GM23248 (cell line): ENCODE measurements at places on chromosomes 1 and 21.
A peak's percentile ranks its signal among the peaks of the same experiment; 100 is the strongest.

- DNase-seq, result peak; percentile 66
Measured at GRCh38 chr1:25544819-25545218, 1.4 kb downstream of the LDLRAP1 start.

DNA sequence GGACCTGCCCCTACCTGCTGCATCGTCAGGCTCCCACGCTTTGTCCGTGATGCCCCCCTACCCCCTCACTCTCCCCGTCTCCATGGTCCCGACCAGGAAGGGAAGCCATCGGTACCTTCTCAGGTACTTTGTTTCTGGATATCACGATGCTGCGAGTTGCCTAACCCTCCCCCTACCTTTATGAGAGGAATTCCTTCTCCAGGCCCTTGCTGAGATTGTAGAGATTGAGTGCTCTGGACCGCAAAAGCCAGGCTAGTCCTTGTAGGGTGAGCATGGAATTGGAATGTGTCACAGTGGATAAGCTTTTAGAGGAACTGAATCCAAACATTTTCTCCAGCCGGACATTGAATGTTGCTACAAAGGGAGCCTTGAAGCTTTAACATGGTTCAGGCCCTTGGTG lies 8.9 kb downstream of the SPATA46 start:
- no peak for DNase-seq

GRCh38 chr1:96964761-96965160 lies 243.2 kb downstream of the PTBP2 start:
- DNase-seq, result no peak

- no peak for DNase-seq
Measured at GRCh38 chr1:9317072-9317471, 24.4 kb downstream of the SPSB1 start.

DNA sequence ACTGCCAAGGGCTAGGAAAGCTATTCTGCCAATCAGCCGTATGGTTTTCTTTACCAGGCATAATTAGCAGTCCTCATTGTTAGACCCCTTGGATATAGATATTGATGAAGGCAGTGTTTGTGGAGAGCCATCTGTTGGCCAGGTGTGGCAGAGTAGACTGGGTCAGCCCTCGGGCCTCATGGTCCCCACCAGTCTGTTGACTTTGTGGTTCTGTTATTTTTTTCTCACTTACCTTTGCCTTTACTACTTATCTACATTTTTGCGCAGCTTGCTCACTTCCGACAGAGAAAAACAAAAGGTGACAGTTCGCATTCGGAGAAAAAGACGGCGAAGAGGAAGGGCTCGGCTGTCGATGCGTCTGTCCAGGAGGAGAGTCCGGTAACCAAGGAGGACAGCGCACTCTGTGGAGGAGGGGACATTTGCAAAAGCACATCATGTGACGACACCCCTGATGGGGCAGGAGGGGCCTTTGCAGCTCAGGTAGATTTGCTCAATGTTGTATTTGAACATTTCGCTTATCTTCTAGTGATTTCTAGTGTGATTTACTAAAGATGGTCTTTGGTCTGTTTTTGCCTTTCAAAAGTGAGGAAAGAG lies 2.3 kb downstream of the PCNT start:
- DNase-seq, result no peak

- peak; percentile 84 for DNase-seq
Measured at GRCh38 chr21:36976882-36977651, 10.6 kb upstream of the HLCS start.

DNA sequence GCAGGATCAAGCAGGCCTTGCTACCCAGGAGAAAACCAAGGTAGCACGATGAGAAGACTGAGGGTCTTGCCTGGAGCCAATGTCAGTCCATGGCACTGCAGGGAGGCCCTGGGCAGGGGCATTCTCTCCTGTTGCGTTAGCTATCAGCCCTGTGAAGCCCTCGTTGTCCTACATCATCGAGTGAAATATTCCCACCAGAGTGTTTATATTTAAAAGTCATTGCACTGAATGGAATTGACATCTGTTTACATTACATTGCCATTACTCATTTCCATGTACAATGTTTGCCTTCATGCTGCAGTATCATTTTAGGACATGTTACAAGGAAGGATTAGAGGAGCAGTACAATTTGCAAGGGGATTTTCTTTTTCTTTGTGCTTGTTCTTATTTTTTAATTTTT lies 243.9 kb downstream of the KAZN start:
- DNase-seq, result no peak

DNA sequence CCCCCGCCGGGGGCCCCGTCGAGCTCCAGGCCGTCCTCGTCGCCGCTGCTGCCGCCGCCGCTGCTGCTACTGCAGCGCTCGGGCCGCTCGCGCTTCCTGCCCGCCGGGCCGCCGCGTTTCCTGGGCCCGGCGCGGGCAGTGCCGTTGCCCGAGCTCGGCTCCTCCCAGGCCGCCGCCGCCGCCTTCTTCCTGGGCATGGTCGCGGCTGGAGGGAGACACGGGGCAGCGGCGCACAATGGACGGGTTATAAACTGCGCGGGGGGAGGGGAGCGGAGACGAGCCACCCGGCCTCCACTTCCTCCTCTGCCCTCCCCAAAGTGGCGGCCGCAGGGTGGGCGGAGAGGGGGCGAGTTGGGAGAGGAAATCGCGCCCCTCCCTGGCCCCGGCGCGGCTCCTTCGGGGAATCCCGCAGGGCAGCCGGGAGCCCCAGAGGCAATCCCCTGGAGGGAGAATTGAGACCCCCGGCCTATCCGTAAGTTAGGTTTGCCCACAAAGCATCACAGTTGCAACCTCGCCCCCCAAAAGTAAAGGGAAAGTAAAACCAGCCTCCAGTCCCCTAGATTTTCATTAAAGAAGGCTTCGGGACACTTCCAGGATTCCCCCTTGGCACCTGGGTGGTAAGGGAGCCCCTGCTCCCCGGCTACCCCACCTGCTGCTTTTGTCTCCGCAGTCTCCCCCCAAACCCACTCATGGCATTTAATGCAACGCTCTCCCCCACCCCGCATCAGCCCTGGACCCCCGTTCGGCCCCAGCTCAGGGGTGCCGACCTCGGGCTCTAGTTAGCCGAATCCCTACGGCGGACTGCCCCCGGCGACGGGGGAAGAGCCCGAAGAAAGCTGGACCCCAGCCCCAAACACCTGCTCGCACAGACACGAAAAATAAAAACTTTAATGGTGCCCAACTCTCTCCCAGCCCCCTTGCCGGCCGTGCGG lies 893 bp downstream of the RCC2 start:
- DNase-seq, result peak; percentile 80

DNA sequence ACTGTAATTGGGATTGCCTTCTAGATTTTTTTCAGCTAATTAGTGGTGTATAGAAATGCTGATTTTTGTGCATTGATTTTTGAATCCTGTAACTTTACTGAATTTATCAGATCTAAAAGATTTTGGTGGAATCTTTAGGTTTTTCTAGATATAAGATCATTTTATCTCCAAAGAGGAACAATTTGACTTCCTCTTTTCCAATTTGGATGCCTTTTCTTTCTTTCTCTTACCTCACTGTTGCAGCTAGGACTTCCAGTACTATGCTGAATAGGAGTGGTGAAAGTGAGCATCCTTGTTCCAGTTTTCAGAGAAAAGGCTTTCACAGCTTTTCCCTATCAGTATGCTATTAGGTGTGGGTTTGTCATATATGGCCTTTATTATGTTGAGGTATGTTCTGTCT lies 53.6 kb downstream of the TESK2 start:
- DNase-seq, result no peak

DNA sequence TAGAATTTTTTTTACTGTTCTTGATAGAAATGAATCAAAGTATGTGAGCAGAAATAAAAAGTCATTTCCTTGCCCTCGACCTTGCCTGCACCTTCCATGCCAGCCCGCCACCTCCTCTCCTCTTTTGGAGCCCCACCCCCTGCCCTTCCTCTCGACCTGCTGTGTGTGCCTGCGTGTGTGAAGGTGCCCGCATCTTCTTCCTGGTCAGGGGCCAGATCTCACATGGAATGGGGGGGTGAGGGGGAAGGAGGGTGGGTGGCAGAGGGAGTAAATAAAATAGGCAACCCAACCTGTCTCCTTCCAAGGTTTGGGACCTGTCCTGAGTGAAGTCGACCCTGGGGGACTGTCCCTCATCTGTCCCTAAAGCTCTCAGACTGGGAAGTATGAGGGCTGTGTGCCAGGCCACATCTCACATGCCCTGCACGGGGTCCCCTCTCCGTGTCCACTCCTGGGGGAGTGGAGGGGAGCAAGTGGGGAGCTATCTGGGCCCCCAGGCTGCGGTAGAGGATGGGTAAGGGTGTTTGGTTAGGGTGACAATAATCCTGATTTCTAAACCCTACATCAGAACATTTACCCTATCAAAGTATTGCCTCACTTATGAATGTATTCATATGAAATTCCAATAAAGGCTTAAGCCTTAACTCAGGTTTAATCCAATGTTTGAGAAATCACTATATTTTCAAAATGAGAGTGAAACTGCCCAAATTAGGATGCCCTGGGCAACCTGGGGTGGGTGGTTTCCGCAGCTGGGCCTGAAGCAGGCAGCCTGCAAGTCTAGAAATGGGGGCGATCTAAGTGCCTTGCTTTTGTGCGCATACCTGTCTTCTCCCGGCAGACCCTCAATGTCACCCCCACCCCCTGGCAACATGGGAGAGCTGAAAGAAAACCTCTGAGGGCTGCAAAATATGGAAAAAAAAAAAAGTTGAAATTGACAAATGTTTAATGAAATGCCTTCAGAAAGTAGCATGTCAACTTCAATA lies 15.4 kb downstream of the AMPD2 start:
- no peak for DNase-seq

- peak; percentile 54 for DNase-seq
Measured at GRCh38 chr1:43274125-43274803, 4.5 kb downstream of the TMEM125 start.

- DNase-seq, result no peak
Measured at GRCh38 chr1:53449693-53450092, 9.5 kb upstream of the DMRTB1 start.

DNA sequence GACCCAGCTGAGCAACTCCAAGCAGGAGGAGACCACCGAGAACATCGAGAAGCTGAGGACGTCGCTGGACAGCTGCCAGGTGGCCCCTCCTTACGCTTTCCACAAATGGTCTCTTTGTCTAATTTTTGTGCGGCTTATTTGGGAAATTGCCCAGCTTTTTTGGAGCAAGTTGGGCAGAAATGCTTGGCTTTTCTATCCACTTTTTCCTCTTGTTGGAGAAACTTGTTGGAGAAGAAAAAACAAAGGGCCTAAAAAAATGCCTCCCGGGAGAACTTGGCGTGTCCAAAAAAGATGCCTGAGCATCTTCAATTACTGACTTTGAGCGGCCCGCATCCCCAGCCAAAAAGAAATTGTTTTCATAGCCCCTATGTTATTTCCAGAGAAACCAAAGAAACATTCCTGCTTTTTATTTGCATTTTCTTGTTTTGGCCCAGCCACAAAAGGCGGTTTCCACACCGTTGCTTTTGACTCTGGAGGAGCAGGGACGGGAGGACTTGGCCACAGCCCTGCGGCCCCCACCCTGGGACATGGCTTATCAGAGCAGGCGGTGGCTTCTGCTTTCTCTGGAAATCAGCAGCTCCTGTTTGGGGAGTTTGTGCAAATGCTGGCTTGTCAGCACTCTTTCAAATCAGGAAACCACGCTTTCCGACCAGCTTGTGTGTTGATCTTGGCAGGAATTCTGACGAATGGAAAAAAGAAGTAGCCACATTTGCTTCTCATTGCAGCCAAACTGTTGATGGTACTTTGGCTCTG lies 81.2 kb upstream of the EFHD2 start:
- peak; percentile 76 for DNase-seq

DNA sequence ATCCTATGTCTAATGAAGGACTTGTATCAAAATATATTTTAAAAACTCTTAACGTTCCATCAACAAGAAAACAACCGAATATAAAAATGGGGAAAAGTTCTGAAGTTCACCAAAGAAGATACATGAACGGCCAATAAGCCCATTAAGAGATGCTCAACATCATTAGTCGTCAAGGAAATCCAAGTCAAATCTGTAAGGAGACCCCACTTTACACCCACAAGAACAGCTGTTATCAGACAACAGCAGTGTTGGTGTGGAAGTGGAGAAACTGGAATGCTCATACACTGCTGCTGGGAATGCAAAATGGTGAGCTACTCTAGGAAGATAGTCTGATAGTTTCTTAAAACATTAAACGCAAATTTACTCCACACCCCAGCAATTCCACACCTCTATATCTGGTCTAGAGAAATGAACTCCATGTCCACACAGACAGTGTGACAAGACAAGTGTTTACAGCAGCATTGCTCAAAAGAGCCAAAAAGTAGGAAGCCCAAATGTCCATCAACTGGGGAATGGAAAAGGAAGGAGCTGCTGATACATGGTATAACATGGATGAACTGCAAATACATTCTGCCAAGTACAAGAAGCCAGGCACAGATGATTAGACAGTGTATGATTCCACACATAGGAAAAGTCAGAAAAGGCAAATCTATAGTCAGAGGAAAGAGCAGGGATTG lies 18.5 kb downstream of the UBE2G2 start:
- DNase-seq, result no peak

GRCh38 chr1:17933501-17933900 lies 174.1 kb upstream of the IGSF21 start:
- DNase-seq, result no peak

- peak; percentile 24 for DNase-seq
Measured at GRCh38 chr1:113963281-113963906, 15.9 kb upstream of the OLFML3 start.

- DNase-seq, result peak; percentile 66
Measured at GRCh38 chr1:34408011-34408410, 231.3 kb downstream of the C1orf94 start.
